ENCODE measurements at places on chromosomes 1 and 21. TPM values are rescaled to one million over a fixed set of nuclear protein-coding genes. Genes with fewer than 3 reads are reported as not detected.

DNA sequence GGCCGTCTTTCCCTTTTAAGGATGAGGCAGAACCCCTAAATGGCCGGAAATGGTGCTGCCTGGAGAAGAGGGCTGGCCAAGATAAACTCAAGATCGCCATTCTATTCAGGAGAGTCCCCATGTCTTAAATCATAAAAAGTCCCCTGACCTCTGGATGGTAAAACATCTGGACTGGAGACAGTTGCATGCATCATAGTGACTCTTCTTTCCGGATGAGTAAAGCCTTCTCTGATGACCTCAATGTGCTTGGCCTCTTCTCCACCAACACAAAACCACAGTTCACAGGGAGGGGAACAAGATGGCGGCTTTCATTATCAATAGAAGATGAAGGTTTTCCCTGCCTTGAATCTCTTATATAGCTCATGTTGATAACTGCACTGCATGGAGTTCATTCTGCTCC lies 27.5 kb upstream of the H6PD start:
- no peak for DNase-seq

DNA sequence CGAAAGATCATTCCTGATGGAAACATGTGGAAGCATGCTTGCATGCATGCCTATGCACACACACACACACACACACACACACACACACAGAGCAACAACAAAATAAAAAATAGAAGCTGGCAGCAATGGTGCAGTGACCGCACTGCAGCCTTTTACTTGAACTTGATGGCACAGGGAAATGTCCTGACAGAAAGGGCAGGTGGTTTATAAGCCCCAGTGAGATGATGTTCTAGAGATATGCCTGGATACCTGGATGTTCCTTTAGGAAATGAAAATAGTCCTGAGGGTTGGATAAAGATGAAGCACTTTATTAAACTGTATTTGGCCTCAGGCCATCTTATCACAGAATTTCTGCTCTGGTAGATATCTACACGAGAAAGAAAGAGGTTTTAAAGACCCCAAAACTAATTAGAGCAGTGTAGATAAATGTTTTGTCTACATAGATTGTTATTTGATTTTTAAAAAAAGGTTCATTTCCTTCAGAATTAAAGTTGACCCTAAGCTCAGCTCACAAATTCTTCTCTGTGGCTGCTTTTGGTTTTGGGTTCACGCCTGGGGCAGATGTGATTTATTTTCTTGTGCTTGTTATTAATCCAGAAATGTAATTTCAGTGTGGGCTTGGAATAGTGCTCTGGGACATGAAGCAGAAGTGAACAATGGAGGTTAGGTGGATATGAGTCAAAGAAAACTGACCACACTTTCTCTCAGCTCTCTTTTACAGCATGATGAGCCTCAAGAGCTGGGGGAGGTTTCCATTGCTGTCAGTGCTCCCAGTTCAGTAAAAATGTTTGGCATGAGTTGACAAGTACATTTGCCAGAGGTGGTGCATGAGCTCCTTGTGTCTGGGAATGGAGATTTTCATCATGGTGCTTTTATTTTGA lies 22.9 kb downstream of the ADAM30 start:
- no peak for DNase-seq

The NLRP3 gene
- 5.4 TPM for total RNA-seq

The BSDC1 gene
- total RNA-seq: 42.2 TPM

The TSPAN1 gene
- 0.23 TPM for total RNA-seq

GRCh38 chr1:112264553-112264952 lies 131.5 kb upstream of the CTTNBP2NL start:
- DNase-seq: no peak

The MSH4 gene
- 0.28 TPM for total RNA-seq

GRCh38 chr1:24643363-24644099 lies 429 bp downstream of the SRRM1 start:
- DNase-seq: no peak

GRCh38 chr21:42558846-42559245 lies 45.2 kb downstream of the SLC37A1 start:
- DNase-seq: no peak

GRCh38 chr1:20430355-20431175 lies 55.4 kb downstream of the CAMK2N1 start:
- DNase-seq: peak; percentile 21

- DNase-seq: no peak
Observed at GRCh38 chr1:175000697-175001187, 995 bp downstream of the CACYBP start.

The MAP1LC3C gene
- total RNA-seq: not detected

GRCh38 chr21:39610703-39611102 lies 2.0 kb upstream of the B3GALT5 start:
- no peak for DNase-seq

- no peak for DNase-seq
Observed at GRCh38 chr1:19351873-19352272, 39.7 kb downstream of the SLC66A1 start.

DNA sequence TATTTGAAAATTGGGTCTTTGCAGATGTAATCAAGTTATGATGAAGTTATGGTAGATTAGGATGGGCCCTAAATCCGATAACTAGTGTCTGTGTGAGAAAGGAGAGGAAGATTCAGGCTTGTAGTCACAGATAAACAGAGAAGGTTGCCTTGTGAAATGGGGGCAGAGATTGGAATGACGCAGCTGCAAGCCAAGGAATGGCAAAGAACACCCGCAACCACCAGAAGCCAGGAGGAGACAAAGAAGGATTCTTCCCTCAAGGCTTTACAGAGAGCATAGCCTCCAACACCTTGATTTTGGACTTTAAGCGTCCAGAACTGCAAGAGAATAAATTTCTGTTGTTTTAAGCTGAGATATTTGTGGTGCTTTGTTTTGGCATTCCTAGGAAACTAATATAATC lies 35.4 kb upstream of the COL24A1 start:
- DNase-seq: no peak

DNA sequence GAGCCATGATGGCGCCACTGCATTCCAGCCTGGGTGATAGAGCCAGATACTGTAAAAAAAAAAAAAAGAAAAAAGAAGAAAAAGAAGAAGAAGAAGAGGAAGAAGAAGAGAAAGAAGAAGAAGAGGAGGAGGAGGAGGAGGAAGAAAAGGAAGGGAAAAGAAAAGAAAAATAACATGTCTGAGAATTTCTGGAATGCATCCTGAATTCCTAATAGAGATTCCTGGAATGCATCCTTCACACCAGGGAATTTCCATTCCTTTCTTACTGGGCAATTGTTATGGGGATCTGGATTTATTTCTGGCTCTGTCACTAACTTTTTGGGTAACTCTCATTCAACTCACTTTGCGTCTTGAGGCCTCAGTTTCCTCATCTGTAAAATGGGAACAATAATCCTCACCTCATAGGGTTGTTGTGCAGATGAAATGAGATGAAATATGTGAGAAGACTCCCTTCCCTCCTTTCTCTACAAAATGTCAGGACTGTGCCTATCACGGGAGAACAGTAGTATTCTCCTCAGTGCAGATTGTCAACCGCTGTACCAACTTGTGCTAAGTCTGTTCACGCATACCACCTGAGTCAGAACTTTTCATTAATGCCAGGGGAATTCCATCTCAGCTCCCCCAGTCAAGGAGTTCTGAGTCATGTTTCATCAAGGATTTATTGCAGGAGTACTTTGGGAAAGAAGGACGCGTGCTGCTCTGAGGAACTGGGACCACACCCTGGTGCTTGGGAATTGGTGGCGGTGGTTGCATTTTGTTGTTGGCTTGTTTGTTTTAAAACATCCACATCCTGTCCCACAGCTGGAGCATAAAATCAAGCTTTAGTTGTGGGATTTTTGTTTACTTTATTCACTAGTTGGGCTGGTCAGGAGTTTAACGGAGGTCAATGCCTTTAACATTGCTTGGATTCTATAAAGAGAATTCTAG lies 42.4 kb upstream of the ROR1 start:
- DNase-seq: no peak

GRCh38 chr1:229204921-229205777 lies 65.8 kb upstream of the RAB4A start:
- DNase-seq: peak; percentile 10

DNA sequence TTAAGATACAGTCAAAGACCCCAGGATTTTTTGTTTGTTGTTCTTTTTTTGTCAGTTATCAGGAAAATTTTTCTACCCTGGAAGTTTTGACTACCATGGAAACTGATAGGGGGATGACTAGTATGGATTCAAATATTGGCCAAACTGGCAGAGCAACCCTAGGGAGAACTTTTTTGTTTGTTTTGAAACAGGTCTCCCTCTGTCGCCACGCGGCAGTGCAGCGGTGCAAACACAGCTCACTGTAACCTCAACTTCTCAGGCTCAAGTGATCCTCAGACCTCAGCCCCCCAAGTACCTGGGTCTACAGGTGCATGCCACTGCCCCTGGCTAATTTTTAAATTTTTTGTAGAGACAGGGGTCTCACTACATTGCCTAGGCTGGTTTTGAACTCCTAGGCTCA lies 46.6 kb downstream of the TOR3A start:
- no peak for DNase-seq

DNA sequence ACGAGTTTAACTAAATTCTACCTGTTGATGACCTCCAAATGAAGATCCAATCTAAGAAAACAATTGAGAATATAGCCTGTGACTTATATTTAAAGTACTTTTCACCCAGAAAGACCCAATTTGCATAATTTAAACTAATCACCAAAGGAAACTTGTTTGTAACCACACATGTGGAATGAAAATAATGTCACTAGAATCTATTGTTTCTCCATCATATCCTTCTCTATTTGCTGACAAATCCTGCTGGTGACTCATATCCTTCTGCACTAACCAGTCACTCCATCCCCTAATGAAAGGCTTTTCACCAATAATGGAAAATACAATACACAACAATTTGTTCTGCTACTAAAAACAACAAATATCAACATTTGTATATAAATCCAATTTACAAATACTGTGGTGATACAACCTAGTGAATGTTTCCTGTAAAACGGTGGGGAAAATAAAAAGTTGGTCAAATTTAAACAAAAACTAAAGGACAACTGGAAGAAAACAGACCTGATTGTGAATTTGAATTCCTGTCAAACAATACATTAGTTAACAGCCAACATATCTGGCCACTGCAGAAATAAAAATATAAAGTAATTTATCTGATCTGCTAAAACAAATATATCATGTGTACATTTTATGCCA lies 6.5 kb downstream of the PTP4A2 start:
- DNase-seq: no peak

GRCh38 chr1:197692965-197693364 lies 82.3 kb downstream of the DENND1B start:
- DNase-seq: no peak

The TEDDM1 gene
- total RNA-seq: not detected

DNA sequence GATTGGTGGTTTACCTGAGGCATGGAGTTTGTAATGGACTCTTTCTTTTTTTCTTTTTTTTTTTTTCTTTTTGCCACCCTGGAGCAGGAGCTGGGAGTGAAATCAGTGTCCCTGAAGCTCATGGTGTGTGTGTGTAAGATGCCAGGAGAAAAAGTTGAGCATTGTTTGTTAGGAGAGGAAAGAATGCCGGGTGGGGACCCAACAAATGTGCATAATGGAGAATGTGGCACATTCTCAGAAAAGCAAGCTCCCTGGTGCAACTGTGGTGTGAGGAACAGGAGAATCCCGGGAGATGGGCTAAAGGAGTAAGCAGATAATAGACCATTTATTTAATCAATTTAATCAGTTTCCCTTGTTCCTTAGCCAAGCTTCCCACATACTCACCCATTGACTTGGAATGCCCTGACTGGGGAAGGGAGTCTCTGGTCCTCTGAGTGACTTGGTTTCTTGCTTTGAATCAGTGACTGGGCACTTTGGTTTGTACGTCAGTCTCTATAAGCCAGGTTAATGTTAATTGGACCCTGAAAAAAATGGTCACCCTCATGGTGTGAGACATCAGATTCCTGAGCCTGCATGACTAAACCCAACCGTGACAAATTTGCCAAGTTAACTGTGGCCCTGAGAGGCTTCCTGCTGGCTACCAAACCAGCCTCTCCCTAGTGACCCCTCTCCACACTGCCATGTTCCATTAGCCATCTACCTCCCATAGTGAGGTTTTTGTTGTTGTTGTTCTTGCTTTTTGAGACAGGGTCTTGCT lies 43.9 kb upstream of the ITPKB start:
- no peak for DNase-seq

The PEX10 gene
- 23.6 TPM for total RNA-seq

All from activated T-cell treated with anti-CD3 and anti-CD28 coated beads, Interleukin-2, amount 50 U/mL, for 4 hours (primary cell).